ENCODE measurements at places on chromosomes 1 and 21.

GRCh38 chr1:180597520-180597919 lies 34.3 kb upstream of the XPR1 start:
- DNase-seq = no peak

DNA sequence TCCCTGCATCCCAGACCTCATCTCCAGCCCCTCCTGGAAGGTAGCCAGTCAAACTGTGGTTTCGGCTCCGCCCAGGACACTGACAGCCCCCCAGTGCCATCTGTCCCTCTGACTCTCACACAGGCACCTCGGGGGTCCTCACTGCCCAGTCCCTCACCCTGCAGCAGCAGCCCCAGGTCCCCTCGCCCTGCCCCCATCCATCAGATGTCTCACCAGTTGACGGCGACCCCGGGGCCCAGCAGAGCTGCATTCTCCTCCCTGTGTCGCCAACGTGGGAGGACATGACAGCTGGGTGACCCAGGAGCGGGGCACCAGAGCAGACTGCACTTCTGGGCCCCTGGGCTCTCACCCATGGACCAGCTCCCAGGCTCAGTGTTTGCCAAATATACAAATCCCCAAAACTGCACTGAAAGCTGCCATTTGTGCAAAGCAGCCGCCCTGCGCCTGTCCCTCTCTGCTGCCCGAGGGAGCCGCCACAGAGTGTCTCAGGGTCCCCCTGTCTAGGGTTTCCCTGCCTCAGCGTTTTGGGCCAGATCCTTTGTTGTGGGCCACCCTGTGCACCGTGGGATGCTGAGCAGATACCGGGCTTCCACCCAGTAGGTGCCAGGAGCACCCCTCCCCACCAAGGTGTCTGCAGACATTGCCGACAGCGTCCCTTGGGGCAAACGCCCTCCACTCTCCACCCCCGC lies 48.2 kb downstream of the PRDM15 start:
- DNase-seq = no peak

DNA sequence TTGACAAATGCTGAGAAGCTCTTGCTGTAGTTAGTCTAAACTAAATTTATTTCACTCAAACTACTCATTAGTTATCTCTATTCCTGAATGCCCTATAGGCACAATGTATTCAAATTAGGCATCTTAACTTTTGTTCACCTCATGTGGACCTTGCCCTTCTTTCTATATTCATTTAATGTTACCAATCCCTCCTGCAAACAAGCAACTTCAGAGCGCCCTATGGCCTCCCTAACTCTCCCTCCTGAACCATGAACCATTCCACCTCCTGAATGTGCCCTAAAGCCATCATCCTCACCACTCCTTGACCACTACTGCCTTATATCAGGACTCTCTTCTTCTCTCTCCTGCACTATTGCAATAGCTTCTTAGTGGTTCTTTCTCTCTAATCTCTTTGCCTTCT lies 34.8 kb upstream of the SAMD13 start:
- DNase-seq = no peak

- no peak for DNase-seq
Observed at GRCh38 chr1:182249201-182249676, 142.4 kb downstream of the GLUL start.

DNA sequence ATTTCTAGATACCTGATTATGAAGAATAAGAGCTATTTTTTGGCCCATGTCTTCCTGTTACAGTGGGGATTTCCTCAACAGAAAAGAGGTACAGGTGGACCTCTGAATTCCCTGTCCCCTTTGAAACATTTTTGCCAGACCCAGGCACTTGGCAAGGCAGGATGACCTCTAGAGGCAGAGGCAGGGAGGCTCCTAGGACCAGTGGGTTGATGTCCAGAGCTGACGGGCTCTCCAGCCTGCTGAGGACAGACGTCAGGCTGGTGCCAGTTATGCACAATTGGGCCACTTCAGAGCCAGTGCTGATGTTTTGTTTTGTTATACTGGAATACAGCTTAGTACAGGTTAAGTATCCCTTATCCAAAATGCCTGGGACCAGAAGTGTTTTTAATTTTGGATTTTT lies 18.5 kb upstream of the A3GALT2 start:
- DNase-seq = no peak

- DNase-seq = no peak
Observed at GRCh38 chr1:174550296-174550695, 102.5 kb downstream of the GPR52 start.

- no peak for DNase-seq
Observed at GRCh38 chr1:205316161-205316566, 5.4 kb downstream of the NUAK2 start.

GRCh38 chr1:164333387-164333786 lies 225.6 kb upstream of the PBX1 start:
- no peak for DNase-seq

GRCh38 chr1:20719871-20720620 lies 2.2 kb upstream of the KIF17 start:
- DNase-seq = no peak

DNA sequence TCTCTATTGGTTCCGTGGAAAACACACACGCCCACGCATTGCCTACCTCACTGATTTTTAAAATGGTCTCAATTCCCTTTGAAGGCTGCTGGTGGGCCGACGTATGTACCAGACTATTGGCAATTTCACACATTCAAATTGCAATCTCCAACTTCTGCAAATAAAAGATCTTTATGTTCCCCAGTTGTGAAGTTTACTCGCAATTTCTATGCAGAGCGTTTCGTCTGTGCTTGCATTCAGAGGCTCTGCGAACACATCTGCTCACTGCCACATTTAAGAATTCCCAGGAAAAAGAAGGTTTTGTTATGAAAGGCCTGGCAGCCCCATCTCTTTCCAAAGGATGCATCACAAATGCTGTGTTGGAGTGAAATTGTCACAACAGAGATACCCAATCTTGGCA lies 288.0 kb upstream of the KAZN start:
- DNase-seq = no peak

Data from muscle of back (tissue), 13 donors.